IPS DF 19.7 (cell line): ENCODE measurements at places on chromosomes 7 and 10.

- peak; percentile 48 for DNase-seq
These were observed 181.6 kb upstream of the NEBL start for GRCh38 chr10:21078410-21079329.

- DNase-seq, result no peak
These were observed 27.9 kb downstream of the MYPN start for GRCh38 chr10:68137171-68137570.

- peak; percentile 86 for DNase-seq
These were observed at the start of the genes CCT6A and PSPH for GRCh38 chr7:56051339-56052191. TSS of gene CCT6A (plus strand) at chr7:56051765. CDS start at chr7:56051849, 84 bp downstream. TSS of gene PSPH (minus strand) at chr7:56051444. CDS start at chr7:56021212, 30,232 bp downstream.

DNA sequence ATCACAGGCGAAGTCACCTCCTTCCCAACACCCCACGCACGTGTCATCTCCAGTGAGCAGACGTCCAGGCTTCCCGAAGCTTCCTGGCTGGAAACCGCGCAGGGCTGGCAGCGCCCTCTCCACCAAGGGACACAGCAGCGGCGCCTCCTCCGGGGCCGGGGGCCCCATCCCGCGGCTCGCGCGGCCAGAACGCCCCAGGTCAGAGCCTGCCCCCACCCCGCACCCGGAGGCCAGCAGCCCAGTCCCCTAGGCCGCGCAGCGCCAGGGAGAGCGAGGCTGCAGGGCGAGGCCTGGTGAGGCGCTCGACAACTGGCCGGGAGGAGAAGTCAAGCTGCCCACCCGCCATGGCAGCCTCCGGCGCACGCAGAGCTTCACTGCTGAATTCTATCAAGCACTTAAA, 247.0 kb downstream of the SEMA3D start:
- DNase-seq, result no peak

DNA sequence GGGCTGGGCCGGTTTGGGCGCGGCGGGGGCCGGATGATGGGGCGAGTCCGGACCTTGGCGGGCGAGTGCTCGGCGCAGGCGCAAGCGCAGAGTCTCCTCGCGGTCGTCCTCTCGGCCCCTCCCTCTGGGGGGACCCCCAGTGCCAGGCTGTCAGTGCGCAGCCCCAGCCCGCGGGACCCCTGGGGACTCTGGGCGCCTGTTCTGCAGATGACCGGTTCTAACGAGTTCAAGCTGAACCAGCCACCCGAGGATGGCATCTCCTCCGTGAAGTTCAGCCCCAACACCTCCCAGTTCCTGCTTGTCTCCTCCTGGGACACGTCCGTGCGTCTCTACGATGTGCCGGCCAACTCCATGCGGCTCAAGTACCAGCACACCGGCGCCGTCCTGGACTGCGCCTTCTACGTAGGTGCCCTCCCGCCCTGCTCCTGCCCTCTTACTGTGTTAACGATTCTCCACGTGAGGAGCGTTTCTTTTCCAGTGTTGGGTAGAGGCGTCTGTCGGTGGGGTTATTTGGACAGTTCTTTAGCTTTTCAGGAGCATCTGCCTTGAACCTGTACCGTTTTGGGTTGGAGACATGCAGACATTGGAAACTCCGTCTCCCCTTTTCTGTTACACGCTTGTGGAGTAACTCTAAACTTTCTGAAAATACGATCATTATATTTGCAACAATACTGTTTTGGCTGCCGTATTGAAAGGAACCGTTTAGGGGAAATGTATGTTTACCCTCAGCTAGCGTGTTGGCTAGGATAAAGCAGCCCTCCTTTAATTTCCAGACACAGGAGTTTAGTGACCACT, 706 bp downstream of the BUB3 start:
- no peak for DNase-seq

GRCh38 chr10:59754951-59755350, 1.7 kb upstream of the MRLN start:
- DNase-seq, result no peak

- DNase-seq, result no peak
These were observed 161.5 kb upstream of the ZNF804B start for GRCh38 chr7:88597941-88598425.

DNA sequence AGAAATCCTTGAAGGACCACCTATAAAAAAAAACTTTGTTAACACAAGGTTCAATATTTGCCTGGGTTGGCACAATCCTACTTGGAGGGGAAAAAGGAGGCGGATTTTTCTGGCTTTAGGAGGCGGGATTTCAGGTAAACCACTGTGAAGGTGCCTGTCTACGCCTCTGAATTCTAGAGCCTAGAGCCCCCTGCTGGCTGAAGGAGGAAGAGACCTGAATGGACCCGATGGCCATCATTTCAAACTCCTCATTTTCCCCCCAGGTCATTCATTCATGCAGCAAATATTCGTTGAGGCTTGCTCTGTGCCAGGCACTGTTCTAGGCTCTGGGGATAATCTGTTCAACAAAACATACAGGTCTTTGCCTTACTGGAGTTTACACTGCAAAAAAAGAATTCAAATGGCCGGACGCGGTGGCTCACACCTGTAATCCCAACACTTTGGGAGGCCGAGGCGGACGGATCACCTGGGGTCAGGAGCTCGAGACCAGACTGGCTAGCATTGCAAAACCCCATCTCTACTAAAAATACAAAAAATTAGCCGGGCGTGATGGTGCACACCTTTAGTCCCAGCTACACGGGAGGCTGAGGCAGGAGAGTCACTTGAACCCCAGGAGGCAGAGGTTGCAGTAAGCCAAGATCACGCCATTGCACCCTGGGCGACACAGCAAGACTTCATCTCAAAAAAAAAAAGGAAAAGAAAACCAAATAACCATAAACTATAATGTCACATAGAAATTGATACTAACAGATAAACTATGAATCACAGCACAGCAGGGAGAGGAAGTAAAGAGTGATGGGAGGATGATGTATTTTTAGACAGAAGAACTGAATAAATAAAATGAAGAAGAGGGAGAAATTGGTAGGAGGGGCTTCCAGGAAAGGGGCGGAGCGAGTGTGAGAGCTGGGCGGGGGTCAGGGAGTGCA, 90.1 kb upstream of the NFE2L3 start:
- DNase-seq, result peak; percentile 54

DNA sequence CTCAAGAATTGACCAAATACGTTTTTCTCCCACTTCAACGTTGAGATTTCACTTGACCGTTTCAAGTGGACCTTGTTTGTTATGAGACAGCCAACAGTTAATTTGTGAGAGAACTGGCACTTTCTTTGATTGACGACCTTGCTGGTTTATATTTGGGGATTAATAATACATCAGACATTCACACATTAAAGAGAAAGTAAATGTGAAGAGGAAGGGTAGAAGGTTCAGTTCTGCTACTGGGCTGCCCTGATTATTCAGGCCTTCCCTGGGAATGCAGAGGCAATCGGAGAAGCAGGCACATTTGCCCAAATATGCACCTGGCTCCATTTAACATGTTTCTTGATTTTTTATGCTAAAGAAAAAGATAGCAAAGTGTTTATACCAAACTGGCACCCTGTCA, 114.1 kb downstream of the POU6F2 start:
- no peak for DNase-seq
